Fibroblast of lung (primary cell): ENCODE measurements at places on chromosomes 11 and 22. TPM values are rescaled to one million over a fixed set of nuclear protein-coding genes. Genes with fewer than 3 reads are reported as not detected.

DNA sequence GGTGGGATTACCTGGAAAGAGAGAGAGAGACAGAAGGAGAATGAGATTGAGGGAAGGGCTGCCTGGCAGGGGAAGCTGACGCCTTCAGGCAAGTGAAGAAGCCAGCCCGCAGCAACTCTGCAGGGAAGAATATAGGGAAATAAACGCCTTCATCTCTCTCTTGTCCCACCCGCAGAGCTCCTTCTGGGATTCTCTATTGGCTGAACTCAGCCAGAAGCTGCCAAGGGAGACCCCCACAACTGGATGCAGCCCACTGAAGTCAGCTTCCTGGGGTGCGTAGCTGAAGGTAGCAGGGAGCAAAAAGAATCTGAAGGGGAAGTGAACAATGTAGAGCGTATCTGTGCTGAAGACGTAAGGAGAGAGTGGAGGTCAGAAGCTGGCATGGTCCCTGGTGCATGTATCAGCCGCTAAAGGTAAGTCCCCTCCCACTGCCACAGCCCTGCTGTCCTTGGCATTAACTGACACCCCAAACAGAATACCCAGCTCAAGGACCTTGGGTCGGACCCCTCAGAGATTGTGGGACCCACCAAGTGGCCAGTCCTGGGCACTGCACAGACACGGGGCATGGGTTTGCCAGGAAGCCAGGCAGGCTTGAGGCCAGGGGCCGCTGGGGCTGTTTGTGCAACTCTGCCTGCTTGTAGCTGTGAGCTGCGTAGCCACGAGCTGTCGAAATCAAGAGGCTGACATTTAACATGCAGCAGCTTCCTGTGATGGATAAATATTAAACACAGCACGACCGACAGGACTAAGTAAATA lies 469.9 kb downstream of the MN1 start:
- peak; percentile 47 for DNase-seq
- no peaks in the 10 kb centered on the region for H3K36me3 ChIP-seq
- H3K27ac ChIP-seq, result no peak overlapping the region
- peaks cover 11% of the 10 kb centered on the region for H3K27me3 ChIP-seq
- no peaks in the 10 kb centered on the region for H3K4me1 ChIP-seq

- peak within 1 kb of the TSS; percentile 70 for H3K27ac ChIP-seq
- peaks cover 26% of the 10 kb centered on the region for H3K4me1 ChIP-seq
- H3K36me3 ChIP-seq, result no peaks in the 10 kb centered on the region
- H3K4me3 ChIP-seq, result peak within 1 kb of the TSS; percentile 56
These were observed at the start of gene PAMR1 for GRCh38 chr11:35525501-35526175. Gene PAMR1 (minus strand): TSS chr11:35525616. CDS start chr11:35525585, 31 bp downstream.

DNA sequence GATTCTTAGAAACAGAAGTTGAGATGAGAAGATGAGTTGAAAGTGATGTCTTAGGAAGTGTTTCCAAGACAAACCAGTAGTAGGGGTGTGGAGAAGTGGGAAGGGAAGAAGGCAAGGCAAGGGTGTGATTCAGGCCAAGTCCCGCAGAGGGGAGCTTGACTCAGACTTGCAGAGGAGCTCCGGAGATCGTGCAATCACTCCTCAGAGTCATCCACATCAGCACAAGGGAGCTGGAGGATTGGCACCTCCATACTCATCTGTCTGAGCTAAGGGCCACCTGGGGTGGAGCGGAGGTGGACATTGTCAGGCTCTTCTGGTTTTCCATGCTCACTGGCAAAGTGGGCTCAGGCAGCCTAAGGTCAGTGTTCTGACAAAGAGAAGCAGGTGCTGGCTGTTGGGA lies 44.4 kb downstream of the CHRDL2 start:
- H3K4me3 ChIP-seq, result no peak overlapping the region
- DNase-seq, result peak; percentile 50
- H3K27me3 ChIP-seq, result no peaks in the 10 kb centered on the region
- no peak overlapping the region for H3K27ac ChIP-seq
- peaks cover 9% of the 10 kb centered on the region for H3K4me1 ChIP-seq

- H3K36me3 ChIP-seq, result no peaks in the 10 kb centered on the region
- no peaks in the 10 kb centered on the region for H3K27me3 ChIP-seq
- DNase-seq, result peak; percentile 19
These were observed 8.4 kb downstream of the PPME1 start for GRCh38 chr11:74179234-74180052.

DNA sequence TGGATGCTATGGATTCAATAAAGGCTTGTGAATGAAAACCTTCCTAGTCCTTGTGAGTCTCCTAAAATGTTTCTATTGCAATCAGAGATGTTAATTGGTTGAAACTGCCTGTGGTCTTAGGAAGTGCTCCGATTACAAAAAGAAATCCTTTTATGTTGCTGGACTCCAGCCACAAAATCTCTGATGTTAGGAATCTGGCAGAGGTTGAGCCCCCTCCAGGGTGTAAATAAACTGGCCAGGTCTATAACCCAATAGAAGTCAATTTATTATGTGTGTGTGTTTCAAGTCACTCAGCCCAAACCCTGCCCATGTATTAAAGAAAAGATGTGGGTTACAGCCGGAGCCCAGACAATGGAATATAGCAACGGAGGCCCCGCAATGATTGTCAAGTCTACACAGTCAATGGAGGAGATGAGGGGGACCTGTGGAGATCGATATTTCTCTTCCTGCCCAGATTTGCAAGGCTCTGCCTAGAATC lies 218.1 kb upstream of the SORL1-AS1 start:
- H3K4me3 ChIP-seq, result no peak overlapping the region
- H3K4me1 ChIP-seq, result peaks cover 2% of the 10 kb centered on the region
- H3K27me3 ChIP-seq, result no peaks in the 10 kb centered on the region
- DNase-seq, result peak; percentile 73
- H3K27ac ChIP-seq, result no peak overlapping the region

DNA sequence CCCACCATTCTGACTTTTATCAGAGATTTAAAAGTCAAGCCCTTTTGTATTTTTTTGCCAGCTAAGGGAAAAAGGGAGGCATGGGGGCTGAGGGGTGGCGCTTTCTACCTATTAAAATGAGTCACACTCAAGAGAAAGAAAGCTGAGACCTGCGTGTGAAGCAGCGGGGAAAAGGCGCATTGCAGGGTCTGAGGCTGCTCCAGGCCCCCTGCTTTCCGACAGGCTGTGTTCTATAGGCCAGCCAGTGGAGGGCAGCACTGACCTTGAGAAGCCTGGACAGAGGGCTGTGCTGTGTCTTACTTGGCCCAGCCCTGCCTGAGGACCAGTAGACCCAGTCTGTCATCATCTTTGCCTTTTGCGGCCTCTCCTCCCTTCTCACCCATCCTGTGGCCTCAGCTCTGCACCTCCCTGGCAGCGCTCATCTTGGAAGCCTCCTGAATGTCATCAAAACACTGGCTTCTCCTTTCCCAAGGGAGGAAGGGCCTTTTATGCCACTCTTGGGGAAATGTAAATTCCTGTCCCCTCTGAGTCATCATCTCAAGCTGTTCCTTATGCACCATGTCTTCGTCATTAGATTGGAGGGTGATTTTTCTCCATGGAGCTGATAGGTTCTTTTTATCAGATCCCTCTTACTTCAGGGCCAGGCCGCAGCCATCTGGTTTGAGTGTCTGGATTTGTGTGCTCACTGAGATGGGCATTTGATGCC lies 12.6 kb upstream of the MAPK8IP1 start:
- H3K36me3 ChIP-seq, result peaks cover 22% of the 10 kb centered on the region
- peaks cover 10% of the 10 kb centered on the region for H3K4me1 ChIP-seq
- no peak overlapping the region for H3K4me3 ChIP-seq
- peak overlapping the region; percentile 59 for H3K27ac ChIP-seq
- DNase-seq, result peak; percentile 95

DNA sequence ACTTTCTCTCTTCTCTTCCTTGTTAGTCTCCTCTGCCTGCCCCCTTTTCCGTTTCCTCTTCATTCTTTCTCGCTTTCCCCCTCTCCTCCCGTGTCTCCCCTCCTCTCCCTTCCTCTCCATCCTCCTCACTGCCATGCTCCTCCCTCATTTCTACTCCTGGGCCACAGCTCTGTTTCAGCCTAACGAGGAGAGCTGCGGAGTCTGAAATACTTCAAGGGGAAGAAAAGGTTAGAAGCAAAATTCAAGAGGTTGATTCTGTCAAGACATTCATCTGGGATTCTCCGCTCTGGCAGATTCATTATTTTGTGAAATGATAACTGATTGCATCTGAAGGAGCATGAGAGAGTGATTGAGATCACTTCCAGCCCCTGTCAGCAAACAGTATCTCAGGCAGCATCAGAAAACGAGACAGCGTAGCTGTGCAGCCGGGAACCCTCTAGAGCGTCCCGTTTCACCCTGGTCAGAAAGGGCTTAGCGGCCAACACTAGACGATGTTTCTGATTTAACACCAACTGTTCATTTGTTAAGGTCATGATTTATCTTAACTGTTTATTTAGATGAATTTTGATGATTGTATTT lies 279.3 kb upstream of the B3GAT1 start:
- H3K27ac ChIP-seq, result no peak overlapping the region
- no peaks in the 10 kb centered on the region for H3K4me1 ChIP-seq
- H3K4me3 ChIP-seq, result no peak overlapping the region

GRCh38 chr22:25127318-25127717 lies 72.3 kb upstream of the CRYBB3 start:
- no peak for DNase-seq
- H3K27me3 ChIP-seq, result no peaks in the 10 kb centered on the region
- no peak overlapping the region for H3K27ac ChIP-seq

DNA sequence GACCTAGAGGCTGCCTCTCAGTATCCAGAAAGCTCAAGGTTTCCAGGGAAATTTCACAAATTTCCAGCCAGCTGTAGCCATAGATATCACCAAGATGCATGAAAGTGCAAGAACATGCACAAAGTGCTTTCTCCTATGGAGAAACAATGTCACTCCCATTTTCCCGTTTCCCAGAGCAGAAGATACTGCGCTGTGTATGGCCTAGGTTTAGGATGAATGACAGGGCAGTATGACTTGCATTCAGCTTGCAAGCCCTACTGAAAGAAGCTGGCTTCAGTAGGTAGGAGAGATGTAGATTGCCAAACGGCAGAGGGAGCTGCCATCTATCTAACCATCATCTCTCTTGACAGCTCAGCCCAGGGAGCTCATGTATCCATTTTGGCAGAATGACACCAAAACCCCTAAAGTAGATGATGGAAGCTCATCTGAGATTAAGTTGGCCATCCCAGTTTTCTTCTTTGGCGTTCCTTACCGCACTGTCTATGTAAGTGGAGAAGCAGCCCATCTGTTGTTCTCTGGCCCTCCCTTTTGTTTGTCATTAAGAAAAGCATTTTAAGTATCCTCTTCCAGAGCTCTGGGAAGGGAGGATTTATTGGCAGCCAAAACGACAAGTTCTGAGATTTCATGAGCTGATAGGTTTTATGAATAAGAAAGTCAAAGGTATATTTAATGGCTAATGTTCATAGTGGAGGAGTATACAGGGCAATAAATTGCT lies 4.6 kb downstream of the TECTA start:
- H3K36me3 ChIP-seq, result no peaks in the 10 kb centered on the region
- H3K27ac ChIP-seq, result no peak overlapping the region
- no peak for DNase-seq
- H3K4me3 ChIP-seq, result no peak overlapping the region

DNA sequence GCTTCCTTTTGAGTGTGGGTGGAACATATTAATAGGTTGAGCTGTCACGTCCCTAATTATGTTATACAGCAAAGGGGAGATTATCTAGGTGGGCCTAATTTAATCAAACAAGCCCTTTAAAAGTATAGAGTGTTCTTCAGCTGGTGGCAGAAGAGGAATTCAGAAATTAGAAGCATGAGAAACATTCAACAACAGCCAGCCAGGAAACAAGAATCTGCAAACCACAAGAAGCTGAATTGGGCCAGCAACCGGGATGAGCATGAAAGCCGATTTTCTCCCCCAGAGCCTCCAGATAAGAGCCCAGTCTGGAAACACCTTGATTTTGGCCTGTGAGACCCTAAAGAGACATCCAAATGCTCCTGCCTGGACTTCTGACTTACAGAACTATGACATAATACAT lies 105.8 kb upstream of the LDLRAD3 start:
- no peaks in the 10 kb centered on the region for H3K4me1 ChIP-seq
- DNase-seq, result peak; percentile 33

DNA sequence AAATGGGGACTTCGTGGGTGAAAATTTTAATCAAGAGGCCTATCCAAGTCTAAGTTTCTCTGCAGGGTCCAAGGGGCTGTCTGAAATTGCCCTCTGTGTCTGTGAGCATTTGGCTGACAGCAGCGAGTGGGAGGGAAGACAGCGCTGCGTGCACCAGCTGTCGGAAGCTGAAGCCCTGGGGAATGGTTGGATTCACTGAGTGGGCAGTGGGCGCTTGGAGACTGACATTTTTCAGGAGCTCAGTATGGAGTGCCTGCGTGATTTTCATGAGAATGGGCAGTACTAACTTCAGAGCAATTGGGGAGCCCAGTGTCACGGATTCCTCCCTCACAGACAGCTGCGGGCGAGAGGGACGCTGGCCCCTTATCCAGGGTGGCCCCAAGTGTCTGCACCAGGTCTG lies 388.8 kb upstream of the B3GAT1 start:
- no peaks in the 10 kb centered on the region for H3K4me1 ChIP-seq
- no peak overlapping the region for H3K4me3 ChIP-seq
- no peak for DNase-seq

DNA sequence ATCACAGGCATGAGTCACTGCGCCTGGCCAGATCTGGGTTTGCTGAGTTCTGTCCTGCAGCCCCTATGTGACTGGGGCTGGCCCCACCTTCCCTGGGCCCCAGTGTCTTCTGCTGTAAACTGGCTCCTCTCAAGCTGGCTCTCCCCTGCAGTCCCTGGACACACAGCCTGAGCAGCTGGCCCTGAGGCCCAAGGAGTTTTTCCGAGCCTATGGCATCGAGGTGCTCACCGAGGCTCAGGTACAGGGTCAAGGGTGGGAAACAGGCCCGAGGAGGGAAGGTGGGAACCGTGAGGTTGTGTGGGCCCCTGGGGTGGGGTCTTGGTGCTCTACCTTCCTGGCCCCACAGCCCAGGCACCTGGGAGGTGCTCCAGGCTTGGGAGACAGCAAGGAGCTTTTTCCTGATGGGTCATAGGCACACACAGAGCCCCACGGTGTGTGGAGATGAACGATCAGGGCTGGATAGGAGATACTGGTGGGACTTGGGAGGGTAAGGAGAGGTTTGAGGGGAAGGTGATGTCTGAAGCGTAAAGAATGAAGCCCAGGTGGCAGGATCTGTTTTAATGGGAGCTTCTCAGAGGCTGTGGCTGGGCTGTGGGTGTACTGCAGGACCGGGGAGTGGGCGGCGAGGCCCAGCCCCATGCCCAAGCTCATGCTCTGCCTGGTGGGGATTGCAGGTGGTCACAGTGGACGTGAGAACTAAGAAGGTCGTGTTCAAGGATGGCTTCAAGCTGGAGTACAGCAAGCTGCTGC lies 6.4 kb upstream of the LZTR1 start:
- no peaks in the 10 kb centered on the region for H3K36me3 ChIP-seq
- H3K4me1 ChIP-seq, result no peaks in the 10 kb centered on the region
- no peaks in the 10 kb centered on the region for H3K27me3 ChIP-seq
- no peak for DNase-seq
- H3K27ac ChIP-seq, result no peak overlapping the region

Gene P2RX6
- 4.6 and 17.8 TPM in 2 replicates for total RNA-seq
